ENCODE measurements at places on chromosomes 12 and 14.

GRCh38 chr14:50954811-50955372, 10.6 kb upstream of the PYGL start:
- DNase-seq: no peak

DNA sequence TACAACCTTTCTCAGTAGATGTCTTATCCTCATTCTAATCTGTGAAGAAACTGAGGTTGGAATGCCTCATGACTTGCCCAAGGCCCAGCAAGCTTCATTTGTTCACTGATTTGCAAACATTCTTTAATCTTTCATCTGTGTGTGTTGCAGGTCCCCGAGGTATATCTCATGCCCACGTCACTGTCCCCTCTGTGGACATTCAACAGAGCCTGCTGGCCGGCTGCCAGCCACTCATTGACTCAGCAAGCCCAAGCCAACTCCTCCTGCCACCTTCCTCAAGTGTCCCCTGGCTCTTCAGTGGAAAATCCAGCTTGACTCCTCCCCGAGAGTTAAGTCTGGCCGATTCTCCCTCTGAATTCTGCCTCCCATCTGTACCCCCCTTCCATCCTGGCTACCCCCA, 1.9 kb upstream of the DCAF4 start:
- DNase-seq: no peak

- no peak for DNase-seq
Observed at GRCh38 chr12:130080205-130080604, 82.1 kb upstream of the FZD10 start.

DNA sequence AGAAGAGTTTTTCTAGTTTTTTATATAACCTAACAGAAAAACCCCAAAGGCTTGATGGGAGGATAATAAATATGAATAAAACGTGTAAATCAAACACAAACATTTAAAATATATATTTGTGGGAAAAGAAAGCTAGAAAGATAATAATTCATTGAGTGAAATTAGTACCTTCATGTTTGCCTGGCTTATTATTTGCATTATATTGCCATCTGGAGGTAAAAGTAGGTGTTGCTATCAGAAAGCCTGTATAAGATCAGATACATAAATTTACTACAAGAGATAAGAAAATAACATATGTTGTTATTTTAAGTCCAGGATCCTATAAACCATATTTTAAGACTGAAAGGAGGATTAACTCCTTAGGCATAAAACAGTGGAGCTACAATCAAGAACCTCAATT, 77.7 kb downstream of the NTS start:
- no peak for DNase-seq

- DNase-seq: no peak
Observed at GRCh38 chr14:70879448-70879847, 27.8 kb upstream of the PCNX1 start.

DNA sequence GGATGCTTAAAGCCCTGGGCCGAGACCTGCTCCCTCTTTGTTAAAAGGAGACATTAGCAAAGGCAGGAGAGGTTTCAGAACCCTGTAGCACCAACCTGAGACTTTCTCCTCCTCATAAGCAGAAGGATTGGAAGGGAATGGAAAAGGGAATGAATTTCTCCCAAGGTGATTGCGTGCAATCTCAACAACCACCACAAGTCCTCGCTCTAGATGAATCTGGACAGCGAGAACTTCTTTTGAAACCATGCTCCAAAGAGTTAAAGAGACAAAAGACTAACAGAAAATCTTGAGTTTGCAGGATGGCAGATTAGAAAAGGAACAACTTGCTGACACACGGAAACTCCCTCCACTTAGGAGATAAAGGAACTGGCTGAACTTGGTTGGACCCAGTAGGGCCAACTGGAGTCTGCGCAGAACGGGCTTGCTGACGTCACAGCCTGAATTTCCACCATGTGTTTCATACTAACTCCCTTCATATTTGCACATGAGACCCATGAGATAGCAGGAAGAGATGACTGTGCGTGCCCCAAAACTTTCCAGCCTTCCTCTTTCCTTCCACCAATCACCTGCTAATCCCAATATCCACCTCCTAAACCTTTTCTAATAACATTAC, 137.0 kb downstream of the PTPN11 start:
- no peak for DNase-seq
